ENCODE measurements at places on chromosomes 16 and 17. TPM values are rescaled to one million over a fixed set of nuclear protein-coding genes. Genes with fewer than 3 reads are reported as not detected.

DNA sequence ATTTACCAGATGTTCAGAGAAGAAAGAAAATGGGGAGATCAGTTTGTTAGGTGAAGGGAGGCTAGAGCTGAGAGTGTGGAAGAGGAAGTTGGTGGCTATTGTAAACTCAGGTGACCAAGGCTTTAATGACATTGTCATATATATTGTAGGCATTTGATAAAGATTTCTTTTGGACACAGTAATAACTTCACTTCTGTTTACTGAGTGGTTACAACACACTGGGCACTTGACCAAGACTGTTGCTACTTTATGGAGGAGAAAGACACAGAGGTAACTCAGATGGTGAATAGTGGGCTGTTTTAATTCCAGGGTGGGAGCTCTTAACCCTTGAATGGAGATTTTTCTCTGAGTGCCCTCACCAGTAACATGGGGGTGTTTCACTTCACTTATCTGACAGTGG lies 46.0 kb downstream of the TNRC6A start:
- DNase-seq: no peak

DNA sequence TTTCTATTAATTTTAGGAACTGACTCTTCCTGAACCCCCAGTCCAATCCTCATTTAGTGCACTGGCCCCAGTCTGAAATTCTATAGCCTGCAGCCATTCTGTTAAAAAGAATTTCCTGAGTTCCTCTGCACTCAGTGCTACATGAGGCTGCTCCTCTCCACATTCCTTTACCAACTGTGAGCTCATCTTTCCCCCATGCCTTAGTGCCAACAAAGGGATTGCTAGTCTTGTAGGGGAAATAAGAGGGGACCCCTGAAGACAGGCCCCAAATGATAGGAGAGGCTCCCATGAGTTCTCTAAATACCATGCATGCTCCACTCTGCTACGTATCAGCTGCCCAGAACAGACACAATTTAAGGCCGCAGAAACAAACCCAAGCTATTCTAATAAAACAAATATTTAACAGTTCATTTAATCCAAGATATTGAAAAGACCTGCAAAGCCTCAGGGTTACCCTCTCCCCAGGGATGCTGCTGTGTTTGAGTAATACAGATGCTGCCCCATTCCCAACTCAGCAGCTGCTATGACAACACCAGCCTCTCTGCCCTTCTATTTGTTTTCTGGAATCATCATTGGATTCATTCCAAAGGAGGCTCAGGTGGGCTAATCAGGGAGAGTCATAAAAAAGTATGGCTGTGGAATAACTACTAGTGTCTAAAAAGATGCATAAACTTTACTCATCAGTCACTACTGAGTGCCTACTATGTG lies 228.5 kb downstream of the TOX3 start:
- no peak for DNase-seq

DNA sequence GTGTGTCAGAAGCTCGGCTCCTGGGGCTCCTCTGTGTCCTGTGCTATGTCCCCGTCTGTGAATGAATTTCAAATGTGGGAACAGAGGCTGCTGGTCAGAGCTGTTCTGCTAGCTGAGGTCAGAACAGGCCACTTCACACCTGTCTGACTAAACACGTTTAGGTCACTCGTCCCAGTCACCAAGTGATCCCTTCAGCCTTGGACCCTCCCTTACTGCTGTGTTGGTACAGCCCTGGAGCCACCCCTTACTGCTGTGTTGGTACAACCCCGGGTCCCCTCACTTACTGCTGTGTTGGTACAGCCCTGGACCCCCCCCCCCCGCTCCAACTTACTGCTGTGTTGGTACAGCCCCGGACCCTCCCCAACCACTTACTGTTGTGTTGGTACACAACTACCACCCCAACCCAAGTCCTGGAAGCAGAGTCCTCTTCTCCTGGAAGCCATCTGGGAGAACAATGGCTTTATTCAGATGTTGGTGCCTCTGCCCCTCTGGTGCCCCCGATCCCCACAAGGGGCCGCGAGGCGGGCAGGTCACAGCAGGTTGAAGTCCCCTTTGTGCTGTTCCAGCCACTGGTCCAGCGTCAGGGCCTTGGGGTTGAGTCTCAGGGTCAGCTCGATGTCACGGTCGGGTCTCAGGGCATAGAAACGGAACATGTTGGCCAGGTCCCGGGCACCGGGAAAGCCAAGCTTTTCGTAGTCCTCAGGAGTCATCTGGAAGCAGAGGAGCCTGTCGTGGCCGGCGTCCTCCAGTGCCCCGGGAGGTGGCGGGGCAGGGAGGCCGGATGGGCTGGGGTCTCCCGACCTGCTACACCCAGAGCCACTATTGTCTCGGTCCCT lies 13.0 kb downstream of the NMRAL1 start:
- DNase-seq: no peak

GRCh38 chr17:58991718-58992331 lies 114.9 kb downstream of the TRIM37 start:
- no peak for DNase-seq

- DNase-seq: no peak
Measured at GRCh38 chr17:79305768-79306423, 231.3 kb downstream of the ENGASE start.

GRCh38 chr16:51313198-51313597 lies 162.1 kb upstream of the SALL1 start:
- no peak for DNase-seq

MOSMO gene
- 13.5 TPM for total RNA-seq

ALDOC gene
- total RNA-seq: 12.6 TPM

BRIP1 gene
- 18.9 TPM for total RNA-seq

KRTAP2-2 gene
- total RNA-seq: not detected

OR3A3 gene
- not detected for total RNA-seq

SDK2 gene
- 4.6 TPM for total RNA-seq

All from type B pancreatic cell (in vitro differentiated cells).